Kidney tubule cell (primary cell): ENCODE measurements at places on chromosomes 2 and 18.
A peak's percentile ranks its signal among the peaks of the same experiment; 100 is the strongest.

- DNase-seq = no peak
These were observed 40.4 kb upstream of the ATIC start for GRCh38 chr2:215271446-215271845.

- DNase-seq = peak; percentile 42
These were observed 43.3 kb downstream of the NFATC1 start for GRCh38 chr18:79438898-79439627.

- no peak for DNase-seq
These were observed 15.2 kb downstream of the KCNJ3 start for GRCh38 chr2:154713675-154714074.

DNA sequence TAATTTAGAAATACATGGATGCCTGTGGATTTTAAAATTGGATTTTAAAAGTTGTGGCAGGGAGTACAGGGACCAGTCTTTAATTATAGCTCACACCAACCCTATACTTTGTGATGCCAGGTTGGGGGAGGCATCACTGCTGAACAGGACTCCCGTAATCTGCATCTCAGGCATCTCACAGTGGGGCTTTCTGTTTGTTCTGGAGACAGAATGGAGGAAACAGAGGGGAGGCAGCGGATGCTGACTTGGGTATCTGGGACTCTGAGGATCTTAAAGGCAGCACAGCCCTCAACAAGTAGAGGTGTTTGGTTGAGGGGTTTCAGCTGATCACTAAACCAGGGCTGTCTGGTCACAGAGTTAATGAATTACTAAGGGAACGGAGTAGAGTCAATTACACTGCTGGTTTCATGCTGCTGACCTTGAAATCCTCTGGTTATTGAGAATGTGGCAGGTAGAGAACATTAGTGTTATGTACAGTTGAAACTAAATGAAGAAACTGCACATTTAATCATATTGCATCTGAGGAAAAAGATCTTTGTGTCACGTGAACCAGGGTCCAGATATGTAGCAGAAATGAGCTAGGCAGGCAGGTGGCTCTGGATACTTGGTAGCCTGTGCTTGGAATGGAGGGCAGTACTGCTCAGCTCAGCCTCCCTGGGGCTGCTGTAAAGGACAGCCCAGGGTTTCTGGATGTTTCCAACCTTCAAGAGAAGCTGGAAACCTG is 40.3 kb downstream of the FHOD3 start:
- DNase-seq = peak; percentile 71

- DNase-seq = peak; percentile 2
These were observed 737.6 kb downstream of the LRP1B start for GRCh38 chr2:141393214-141393545.

- DNase-seq = no peak
These were observed 24.5 kb upstream of the SMAD7 start for GRCh38 chr18:48975120-48975816.

GRCh38 chr2:48287976-48288375 is 242.0 kb upstream of the STON1 start:
- no peak for DNase-seq

DNA sequence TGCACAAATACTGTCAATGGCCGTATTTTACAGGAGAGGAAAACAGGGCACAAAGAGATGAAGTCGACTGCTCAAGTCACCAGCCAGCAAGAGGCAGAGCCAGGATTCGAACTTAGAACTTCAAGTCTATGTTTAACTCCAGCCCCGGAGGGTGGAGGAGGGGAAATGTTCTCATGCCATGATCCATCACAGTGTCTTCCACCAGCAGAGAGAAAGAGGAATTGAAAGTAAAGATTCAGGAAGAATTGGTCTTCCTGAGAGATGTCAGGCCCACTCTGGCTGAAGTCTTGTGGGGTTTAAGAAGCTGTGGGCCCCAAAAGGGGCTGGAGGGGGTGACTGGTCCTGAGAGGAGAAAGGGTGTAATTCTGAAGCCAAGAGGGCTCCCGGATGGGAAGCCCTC is 260.0 kb downstream of the TNS1 start:
- no peak for DNase-seq

- DNase-seq = no peak
These were observed 133.4 kb upstream of the OSR1 start for GRCh38 chr2:19491796-19492195.

DNA sequence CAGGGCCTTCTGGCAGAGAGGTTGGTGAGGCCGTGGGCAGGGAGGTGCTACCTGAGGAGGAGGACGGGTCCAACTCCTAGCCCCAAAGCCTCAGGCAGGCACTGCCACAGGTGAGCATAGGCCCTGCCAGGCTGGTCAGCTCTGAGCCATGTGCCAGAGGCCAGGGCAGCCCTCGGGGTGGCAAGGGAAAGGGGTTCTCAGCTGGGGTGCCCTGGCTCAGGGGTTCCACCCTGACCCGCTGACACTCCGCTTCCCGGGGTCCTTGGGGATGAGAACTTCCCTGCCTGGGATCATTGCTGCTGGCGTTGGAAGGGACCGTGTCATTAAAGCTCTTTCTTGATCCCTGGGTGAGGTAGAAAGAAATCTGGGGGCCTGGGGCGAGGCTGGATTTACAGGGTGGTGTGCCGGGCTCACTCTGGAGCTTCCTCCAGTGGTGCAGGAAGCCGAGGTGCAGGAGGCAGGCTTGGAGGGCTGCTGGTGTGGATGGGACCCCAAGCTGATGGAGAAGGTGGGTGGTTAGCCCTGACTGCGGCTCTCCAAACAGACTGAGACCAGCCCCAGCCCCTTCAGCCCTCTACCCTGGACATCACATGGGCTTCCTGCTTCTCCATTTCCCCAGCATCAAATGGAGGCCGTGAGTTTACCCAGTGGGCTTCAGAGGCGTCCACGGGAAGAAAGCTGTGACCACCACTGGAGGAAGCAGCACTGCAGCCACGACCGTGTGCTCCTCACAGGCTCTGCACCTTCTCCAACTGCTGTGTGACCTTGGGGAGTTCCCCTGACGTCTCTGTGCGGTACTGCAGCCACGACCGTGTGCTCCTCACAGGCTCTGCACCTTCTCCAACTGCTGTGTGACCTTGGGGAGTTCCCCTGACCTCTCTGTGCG is 295.2 kb downstream of the NDUFA10 start:
- no peak for DNase-seq

DNA sequence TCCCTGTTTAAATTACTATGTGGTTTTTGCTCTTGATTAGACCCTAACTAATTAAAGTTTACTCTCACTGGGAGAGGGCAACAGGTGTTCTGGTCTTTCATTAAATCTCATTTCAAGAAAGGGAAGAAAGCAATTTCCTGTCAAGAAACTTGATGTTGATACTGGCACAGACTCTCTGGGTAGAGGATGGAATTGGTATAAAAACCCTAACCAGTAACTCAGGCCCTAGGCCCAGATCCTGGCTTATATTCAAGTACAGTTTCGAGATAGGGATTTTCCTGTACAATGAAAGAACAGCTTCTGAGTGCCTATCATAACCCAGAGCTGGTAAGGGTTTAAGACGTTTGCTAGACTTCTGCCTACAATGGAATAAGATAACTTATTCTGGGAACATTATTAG is 61.6 kb upstream of the ACYP2 start:
- DNase-seq = no peak

GRCh38 chr2:70718241-70718640 is 49.8 kb downstream of the ADD2 start:
- DNase-seq = no peak

GRCh38 chr2:151961558-151961957 is 133.3 kb upstream of the ARL5A start:
- DNase-seq = no peak
